Hepatocyte (in vitro differentiated cells): ENCODE measurements at places on chromosomes 6 and 20. TPM values are rescaled to one million over a fixed set of nuclear protein-coding genes. Genes with fewer than 3 reads are reported as not detected.

GRCh38 chr6:152085451-152085921 is 278.0 kb downstream of the ESR1 start:
- DNase-seq = no peak

GRCh38 chr20:46364670-46365486 is 41.5 kb downstream of the ELMO2 start:
- no peak for DNase-seq

- DNase-seq = no peak
Observed at GRCh38 chr20:33251496-33251895, 15.7 kb downstream of the BPIFA1 start.

DNA sequence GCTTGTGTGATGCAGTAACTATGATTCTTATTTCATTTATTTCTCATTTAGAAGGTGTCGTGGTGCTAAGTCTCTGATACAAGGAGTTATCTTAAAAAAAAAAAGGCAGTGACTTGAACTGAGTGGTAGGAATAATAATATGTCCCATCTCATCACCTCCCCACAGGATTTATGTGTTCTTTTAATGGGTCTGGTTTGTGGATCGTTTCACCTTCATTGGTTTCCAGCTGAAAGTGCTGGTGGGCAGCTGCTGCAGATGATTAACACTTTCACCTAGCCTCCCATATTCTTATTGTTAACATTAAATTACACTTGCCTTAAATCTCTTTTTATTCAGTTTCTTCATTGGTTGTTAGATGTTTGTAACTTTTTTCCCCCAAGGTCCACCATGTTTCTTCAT is 68.8 kb downstream of the ANKRD6 start:
- DNase-seq = no peak

NOL4L gene
- total RNA-seq = 34.3 and 35.6 TPM in 2 replicates

DNA sequence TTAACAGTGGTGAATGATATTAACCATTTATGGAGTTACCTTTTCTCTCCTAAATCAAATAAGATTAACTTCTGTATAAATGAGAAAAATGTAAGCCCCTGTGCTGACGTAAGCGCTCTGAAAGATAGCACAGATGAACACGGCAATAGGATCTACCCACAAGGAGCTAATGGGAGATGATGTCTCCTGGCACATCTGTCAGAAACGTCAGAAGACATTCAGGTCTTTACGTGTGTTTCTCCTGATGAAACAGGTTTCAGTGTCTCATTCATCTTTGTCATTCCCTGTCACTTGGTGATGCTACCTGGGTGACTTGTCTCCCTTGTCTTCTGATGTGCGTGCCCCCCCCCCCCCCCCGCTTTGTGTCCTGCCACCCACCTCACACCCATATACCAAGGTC is 189.7 kb downstream of the DTNBP1 start:
- no peak for DNase-seq

DNA sequence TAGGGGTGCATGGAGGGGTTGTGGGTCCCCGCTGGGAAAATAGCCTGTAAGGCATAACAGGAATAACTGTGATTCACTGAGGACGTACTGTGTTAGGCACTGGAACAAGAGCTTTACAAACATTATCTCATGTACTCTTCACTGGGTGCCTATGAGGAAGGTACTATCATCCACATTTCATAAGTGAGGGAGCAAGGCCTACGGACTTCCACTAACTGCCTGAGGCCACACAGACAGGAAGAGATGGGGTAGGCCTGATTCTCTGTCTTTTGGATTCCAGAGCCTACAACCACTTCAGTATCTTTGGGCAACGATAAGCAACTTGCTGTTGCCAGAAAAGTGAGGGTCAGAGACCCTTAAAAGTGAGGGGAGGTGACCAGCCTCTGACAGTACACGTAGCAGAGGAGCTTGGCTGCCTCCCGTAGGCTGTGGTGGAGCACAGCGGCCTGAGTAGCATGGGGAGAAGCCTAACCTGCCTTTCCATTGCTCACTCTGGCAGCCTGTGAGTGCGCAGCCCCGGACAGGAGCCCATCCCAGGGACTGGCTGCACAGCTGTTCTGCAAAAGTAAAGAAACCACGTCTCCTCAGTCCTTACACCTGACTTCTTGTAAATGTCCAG is 30.4 kb downstream of the PSMB1 start:
- DNase-seq = peak; percentile 28

GTSF1L gene
- not detected in 2 replicates for total RNA-seq

TP53TG5 gene
- total RNA-seq = not detected in 2 replicates
